ENCODE measurements at places on chromosomes 6 and 20. TPM values are rescaled to one million over a fixed set of nuclear protein-coding genes. Genes with fewer than 3 reads are reported as not detected.

DNA sequence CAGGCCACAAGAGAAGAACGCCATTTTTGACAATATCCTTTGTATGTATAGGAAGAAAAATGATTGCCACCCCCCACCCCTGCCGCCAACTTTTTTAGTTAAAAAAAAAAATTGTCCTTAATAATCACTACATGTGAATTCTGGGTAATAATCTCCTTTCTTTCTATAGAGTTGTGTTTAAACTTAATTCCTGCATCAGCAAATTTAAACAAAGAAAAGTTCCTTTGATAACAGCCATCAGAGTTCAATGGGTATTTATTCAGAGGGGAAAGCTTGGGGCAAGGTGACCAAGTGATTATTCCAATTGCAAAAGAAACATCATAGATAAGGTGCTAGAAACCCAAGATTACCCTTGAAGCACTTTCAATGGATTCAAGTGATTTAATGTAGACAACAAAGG, 47.0 kb downstream of the GCLC start:
- DNase-seq, result no peak
- H3K4me1 ChIP-seq, result no peaks in the 10 kb centered on the region
- no peaks in the 10 kb centered on the region for H3K36me3 ChIP-seq
- H3K27me3 ChIP-seq, result no peaks in the 10 kb centered on the region

Gene IMPG1
- not detected for total RNA-seq

Gene LHFPL5
- not detected for total RNA-seq

Gene PLN
- not detected for total RNA-seq

DNA sequence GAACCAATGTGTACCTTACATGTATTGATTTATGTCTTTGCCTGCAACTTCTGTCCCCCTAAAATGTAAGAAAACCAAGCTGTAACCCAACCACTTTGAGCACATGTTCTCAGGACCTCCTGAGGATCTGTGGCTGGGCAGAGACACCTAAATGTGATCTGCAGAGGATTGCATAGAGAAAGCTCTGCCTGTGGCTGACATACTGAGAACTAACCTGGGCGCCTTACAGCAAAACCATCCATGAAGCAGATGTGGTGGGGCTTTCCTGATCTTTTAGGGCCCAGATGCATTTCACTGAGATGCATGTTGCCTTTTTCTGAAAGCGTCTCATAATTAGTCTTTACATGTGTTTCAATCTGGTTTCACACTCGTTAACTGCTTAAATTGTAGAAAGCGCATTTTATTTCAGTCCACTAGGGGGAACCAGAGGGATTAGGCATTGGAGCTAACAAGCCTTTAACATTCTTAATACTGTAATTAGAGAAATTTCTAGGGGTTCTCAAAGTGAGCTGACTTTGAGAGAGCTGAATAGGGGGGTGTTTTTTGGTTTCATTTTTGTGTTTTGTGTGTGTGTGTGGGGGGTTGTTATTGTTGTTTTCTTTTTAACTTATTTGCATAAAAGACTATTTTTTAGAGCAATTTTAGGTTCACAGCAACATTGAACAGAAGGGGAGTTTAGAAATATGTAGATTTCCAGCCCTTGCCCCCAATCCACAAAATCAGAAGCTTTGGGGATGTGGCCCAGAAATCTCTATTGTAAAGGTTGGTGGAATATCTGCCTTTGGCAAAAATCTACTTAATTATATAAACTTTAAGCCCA, 50.9 kb upstream of the FAM184A start:
- no peaks in the 10 kb centered on the region for H3K36me3 ChIP-seq
- no peak overlapping the region for H3K4me3 ChIP-seq
- DNase-seq, result peak; percentile 66
- H3K27me3 ChIP-seq, result no peaks in the 10 kb centered on the region
- peaks cover 35% of the 10 kb centered on the region for H3K4me1 ChIP-seq

DNA sequence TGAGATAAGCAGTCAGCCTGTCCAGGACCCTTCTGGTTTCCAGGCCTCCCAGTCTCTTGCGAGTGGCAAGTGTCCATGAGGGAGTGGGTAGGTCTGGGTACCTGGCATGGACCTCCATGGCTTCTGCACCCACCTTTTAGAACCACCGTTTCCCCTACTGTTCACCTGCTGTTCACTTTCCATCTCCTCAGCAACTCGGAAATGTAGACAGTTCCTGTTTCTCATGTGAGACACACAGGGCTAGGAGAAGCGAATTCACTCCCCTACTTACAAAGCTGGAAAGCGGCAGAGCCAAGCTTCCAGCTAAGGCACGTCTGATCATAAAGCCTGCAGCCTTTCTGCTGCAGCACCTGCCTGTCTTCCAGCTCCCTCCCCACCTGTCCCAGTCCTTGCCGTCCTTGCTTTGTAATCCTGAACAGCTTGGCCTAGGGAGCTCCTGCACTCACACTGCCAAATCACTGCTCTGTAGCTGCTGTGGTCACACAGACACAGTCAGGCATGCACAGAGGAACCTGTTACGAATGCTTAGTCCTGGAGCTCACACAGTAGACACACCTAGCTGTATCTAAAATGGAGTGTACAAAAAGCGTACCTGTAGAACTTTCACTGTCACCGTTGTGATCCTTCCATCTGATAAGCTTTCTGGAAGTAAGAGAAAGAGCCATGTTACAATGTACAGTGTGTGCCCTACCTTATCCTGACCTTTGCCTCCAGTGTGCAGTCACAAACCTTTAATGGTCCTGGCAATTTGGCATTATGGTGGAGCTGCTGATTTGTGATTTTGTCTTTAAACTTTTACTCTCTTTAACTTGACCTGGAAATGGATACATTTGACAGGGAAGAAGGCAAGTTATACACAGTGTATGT, 294.1 kb downstream of the NRN1 start:
- peak overlapping the region; percentile 52 for H3K27ac ChIP-seq
- DNase-seq, result no peak
- peaks cover 13% of the 10 kb centered on the region for H3K4me1 ChIP-seq

Gene SPATS1
- not detected for total RNA-seq

Measured in Caco-2 (cell line).